ENCODE measurements at places on chromosomes 4 and X.

- DNase-seq, result no peak
These were observed 83.1 kb downstream of the PPP2R2C start for GRCh38 chr4:6389142-6389825.

GRCh38 chrX:133979641-133980230 lies 5.7 kb downstream of the GPC3 start:
- no peak for DNase-seq

DNA sequence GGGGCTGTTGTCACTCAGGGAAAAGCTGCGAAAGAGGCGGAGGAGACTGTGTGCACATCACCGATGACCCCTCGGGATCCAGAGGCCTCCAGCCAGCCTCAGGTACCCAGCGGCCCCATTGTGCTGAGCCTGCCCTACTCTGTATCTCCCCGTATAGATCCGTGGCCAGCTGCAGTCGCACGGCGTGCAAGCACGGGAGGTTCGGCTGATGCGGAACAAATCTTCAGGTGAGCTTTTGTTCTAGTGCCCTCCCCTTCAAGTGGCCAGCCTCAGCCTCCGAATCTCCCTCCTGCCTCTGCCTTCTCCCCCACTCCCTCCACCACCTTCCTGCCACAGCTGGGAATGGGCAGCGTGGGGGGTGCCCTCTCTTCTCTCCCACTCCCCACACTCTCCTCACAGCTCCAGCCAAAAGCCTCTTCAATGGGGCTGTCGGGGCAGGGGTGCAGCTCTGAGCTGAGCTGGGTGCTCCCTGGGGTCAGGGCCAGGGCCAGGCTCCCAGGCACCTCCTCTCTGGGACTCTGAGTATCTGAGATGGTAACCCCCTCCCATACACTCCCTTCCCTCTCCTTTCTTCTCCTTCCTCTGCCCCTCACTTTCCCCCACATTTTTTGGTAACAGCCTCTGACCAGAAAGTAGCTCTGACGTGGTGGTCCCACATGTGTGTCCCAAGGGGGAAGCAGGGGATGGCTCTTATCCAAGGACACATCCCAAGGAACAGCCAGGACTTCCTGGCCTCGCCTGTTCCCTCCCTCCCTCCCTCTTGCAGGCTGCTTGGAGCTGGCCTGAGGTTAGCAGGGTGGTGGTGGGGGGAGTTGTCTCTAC lies 20.4 kb upstream of the UBA1 start:
- DNase-seq, result no peak

DNA sequence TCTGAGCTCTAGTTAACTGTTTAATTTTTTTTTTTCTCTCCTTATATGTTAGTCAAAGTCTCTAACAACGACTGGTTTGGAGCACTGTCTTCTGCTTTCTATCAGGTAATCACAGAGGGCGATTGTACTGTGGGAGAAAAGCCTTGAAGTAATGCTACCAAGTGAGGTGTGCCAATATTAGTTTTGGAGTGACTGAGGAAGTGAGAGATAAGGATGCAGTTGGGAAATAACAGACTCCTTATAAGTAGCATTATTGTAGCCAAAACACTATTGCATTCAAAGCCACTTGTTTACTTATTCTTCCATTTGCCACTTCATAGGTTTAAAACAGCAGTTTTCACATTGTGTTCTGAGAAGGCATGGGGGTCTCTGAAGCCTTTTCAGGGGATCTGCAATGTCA lies 79.1 kb upstream of the SLC6A14 start:
- DNase-seq, result no peak

DNA sequence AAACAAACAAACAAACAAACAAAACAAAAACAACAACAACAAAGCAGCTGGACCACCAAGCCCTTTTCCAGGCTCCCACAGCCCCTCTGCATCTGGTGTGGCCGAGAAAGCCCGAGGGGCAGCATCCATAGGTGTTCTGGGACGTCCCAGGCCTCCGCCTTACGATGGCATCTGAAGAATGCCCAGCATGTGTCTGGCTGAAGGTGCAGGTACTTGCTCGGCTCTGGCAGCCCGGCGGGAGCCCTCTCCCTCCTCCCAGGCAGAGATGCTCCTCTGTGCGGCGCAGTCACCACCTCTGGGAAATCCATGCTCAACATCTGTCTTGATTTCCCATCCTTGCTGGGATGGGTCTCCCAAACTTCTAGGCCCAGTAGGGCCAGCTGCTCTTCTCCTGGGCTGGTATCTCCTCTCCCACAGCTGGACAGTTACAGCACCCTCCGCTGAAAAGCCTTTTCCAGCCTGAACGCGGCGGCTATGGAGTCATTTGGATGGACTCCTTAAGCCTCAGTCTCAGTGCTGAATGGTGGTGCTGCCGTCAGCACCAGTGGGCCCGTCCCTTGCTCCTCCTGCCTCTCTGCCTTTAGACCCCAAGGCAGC lies 4.3 kb downstream of the PSAPL1 start:
- no peak for DNase-seq

- no peak for DNase-seq
These were observed 1239.7 kb downstream of the C4orf33 start for GRCh38 chr4:130335417-130336194.

DNA sequence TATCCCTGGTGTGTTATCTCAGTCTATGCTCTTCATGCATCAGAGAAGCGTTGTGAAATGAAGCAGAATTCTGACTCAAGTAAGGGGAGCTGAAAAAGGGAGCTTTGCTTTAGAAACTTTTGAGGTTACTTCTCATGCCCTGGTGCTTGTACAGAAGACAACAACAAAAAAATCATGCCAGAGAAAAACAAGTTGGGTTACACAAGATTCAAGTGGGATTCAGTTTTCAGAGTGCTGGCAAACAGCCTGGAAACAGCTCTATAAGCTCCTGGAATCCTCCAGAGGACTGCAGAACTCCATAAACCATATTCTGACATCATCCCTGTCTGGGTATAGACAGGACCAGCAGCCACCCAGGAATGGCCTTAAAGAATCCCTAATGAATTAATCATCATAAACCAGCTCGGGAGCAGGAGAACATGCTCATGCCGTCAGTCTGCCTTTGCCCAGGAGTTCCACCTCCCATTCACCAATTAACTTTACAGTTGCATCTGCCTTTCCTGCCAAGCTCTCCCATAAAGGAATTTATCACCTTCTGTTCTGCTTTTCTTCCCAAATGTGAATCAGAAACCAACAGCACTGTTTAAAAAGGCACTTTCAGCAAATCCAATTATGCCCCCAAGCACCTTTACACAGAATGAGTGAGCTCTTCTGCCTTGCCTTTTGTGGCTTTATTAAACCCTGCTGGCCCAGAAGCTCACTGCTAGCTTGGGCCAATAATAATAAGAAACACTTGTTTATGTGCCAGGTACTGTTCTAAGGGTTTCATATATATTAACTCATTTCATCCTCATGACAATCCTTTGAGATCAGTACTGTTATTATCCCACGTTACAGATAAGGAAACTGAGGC lies 54.5 kb upstream of the FBXW7 start:
- DNase-seq, result no peak

GRCh38 chr4:55396308-55397125 lies 760 bp downstream of the TMEM165 start:
- no peak for DNase-seq

GRCh38 chr4:59938166-59938565 lies 1262.0 kb upstream of the ADGRL3 start:
- no peak for DNase-seq

DNA sequence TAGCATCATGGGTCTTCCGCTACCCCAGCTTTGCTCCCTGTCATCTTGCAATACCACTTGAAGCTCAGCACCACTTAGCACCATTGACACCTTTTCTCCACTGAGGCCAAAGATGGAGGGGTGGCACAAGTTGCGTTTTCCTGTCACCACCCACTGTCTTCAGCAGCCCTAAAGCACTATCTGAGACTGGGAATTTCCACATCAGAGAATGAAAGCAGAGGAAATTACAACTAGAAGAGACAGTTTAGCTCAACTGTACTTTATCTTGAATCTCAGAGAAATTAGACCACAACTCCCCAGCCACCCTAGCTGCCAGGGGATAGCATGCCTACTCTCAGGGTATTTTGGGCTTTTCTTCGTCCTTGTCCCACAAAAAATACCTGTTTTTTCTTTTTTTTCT lies 111.0 kb downstream of the DDIT4L start:
- no peak for DNase-seq

- no peak for DNase-seq
These were observed 119.3 kb downstream of the AFF1 start for GRCh38 chr4:87053802-87054767.

GRCh38 chrX:70878902-70879301 lies 29.6 kb downstream of the TEX11 start:
- no peak for DNase-seq

DNA sequence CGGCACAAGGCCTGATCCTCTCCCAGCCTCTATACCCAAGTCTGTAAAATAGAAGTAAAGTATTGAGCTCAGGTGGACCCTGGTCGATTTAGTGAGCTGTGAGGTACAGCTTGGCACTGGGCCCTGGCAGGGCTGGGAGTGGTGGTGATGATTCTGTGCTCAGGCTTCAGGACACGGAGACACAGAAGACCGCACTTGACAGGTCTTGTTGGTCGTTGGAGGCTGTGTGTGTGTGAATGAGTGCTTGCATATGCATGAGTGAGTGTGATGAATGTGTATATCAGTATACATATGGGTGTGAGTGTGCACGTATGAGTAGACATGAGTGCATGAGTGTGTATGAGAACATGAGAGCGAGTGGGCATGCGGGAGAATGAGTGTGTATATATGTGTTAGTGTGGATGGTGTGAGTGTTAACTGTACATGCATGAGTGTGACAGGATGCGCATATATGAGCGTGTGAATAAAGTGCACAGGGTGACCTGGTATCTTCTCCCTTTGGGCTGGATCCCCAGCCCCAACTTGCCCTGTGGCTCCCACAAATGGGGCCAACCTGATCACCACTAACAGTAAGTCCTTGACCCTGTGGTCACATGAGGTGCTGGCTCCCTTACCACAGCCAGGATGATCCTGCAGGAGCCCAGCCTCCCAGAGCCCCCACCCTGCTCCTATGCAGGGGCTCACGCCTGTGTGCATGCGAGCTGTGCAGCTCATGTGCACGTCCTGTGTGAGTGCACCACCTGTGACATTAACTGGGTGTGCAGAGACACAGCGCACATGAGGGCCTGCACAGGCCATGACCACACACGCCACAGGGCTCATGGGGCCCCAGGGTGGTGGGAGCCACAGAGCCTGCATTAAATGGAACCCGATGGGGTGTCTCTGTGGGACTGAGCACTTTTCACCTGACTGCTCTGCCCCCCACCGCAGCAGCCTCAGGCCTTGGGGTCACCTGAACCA lies 20.8 kb downstream of the SH3BP2 start:
- DNase-seq, result no peak

DNA sequence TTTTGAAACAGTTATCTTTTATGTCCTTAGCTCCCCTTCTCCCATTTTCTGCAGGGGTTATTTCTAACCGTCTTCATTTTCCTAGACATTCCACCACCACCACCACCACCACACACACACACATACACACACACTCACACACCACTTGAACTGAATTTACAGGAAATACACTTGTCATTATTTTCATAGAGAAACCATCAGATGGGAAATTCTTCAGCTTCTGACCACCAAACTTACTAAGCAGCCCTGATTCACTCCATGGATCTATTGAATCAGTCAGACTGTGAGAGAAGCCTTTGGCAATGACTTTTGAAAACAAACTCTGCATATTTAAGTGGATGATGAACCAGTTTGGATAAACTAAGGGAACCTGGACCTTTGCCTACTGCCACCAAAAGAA lies 210.1 kb upstream of the NHS start:
- no peak for DNase-seq

- DNase-seq, result no peak
These were observed 76.0 kb upstream of the MXD4 start for GRCh38 chr4:2337896-2338295.

DNA sequence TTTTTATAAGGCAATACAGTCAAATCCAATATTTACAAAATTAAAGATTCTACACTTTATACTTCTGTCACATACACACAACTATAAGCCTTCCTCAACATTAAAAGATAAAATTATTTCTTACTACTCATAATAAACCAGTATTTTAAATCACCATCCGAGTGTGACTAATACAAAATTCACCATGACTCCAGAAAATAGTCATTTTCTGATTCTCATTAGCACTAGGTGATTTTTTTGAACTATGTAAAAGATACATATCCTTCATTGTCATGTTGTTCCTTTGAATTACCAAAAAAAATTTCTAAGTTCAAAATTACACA lies 646 bp upstream of the SLC7A11 start:
- no peak for DNase-seq

Data from NCI-H1436 treated with DMSO at 0.1 percent for 48 hours (cell line).